ENCODE measurements at places on chromosomes 7 and 10.

GRCh38 chr7:139741789-139742344, 35.9 kb downstream of the HIPK2 start:
- DNase-seq = no peak

DNA sequence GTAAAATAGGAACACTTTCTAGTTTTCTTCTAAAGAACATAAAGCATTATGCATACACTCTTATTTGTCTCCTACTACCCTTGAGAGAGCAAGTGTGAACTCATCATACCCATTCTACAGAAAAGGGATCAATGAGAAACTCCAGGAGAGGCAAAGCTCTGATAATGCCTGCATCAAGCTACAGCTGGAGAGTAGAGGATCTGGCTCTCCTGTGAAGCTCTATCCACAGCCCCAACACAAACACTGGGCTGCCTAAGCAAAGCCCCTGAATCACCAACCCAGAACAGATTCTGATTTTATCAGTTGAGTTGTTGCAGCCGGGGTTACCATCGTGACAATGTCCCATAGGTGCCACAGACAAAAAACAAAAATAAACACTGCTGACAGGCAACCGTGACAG, 74.9 kb downstream of the NUDCD3 start:
- DNase-seq = no peak

DNA sequence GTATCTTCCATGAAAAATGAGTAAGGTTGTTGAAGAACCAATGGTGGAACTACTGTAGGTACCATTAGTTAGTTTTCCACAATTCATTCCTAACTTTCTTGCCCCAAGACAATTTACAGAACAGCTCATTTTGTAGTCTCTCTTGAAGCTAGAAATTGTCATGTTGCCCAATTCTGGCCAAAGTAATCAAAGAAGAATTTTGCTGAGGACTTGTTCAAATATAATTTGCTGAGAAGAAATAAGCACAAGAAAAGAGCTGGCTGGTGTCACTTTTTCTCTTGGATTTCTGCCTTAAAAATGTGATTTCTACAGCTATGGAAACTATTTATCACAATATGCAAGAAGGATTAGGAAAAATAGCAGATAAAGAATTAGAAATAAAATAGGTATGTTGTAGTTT, 199.2 kb upstream of the SEMA3A start:
- DNase-seq = no peak

- peak; percentile 15 for DNase-seq
Measured at GRCh38 chr7:43905956-43906330, 453 bp downstream of the URGCP start.

DNA sequence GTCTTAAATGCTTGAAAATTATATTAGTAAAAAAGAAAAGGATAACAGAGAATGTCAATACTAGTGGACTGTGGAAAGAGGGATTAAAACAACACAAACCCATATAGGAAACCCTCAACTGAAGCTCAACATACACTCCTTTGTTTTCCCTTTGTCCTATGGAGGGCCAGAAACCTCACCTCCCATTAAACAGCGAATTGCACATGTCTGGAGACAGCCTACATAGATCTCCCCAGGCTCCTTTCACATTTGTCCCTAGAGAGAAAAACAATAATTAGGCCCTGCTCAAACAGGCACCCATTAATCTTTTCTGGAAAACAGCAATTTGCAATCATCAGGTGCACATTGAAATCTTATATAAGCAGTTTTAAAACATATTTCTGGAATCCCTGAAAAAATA, 87.6 kb upstream of the SEMA3D start:
- no peak for DNase-seq

Measured in T-helper 1 cell (primary cell).